ENCODE measurements at places on chromosomes 6 and 20. TPM values are rescaled to one million over a fixed set of nuclear protein-coding genes. Genes with fewer than 3 reads are reported as not detected.

The PKIB gene
- total RNA-seq: 12.8 TPM

The FNDC1 gene
- total RNA-seq: 49.0 TPM

The SIRPG gene
- not detected for total RNA-seq

The MYO6 gene
- total RNA-seq: 25.5 TPM

The FOXF2 gene
- 1.7 TPM for total RNA-seq

Data from spinal cord (tissue), 10 donors.